ENCODE measurements at places on chromosomes 5 and 9.

- no peak for DNase-seq
Measured at GRCh38 chr5:144522698-144523097, 352.0 kb downstream of the KCTD16 start.

DNA sequence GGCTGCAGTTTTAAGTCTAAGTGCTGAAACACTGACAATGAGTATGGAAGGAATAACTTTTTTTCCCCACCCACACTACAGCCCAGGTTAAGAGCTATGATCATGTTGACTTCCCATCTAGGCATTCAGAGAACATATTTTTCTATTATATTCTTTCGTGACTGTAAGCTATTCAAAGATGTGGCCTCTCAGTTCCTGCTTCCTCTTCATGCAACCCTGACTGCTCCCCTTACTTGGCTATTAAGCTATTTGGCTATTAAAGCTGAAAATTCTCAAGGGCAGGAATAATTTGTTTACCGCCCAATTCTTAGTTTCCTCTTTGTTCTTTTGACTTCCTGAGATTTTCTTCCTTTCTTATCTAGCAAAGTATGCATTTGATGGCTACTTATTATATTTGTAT is 18.6 kb upstream of the ALDH1A1 start:
- DNase-seq: no peak

DNA sequence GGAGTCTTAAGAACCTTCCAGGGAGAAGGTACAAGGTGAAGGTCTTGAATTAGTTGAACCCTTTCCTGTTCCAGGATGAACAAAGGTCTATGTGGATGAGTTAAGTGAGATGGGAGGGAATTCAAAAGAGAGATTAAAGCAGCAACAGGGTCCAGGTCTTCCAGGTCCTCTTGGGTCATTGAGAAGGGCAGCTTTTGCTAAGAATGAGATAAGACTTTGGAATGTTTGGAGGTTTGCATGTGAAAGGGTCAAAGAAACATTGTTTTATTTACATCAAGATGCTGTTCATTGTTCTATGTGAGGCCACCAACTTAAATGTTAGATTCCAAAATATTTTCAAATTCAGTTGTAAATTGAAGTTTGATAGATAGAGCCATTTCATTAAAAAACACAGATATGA is 463.9 kb downstream of the ANXA1 start:
- DNase-seq: no peak

- no peak for DNase-seq
Measured at GRCh38 chr9:81599837-81600236, 89.5 kb downstream of the TLE1 start.

DNA sequence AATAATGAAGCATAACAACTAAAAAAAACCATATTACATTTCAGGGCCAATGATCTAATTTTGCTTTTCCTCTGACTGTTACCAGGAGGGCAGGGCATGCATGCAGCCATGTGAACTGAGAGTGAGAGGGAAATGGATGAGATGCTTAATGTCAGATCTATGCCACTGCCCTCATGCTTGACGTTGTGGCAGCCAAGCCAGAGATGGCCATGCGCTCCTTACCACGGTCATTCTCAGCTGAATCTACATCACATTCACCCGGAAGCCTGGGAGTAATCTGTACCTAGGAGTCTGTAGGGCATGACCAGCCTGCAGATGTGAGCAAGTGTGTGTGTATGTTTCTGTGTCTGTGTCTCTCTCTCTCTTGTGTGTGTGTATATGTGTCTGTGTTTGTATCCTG is 183.7 kb downstream of the KDM4C start:
- no peak for DNase-seq

GRCh38 chr5:93331863-93332262 is 249.2 kb downstream of the NR2F1-AS1 start:
- no peak for DNase-seq

GRCh38 chr9:137077758-137078693 is 709 bp downstream of the UAP1L1 start:
- DNase-seq: peak; percentile 42

- DNase-seq: no peak
Measured at GRCh38 chr9:102225841-102226441, 487.5 kb upstream of the GRIN3A start.

GRCh38 chr9:122822056-122822455 is 6.3 kb downstream of the PDCL start:
- no peak for DNase-seq

GRCh38 chr9:2288309-2288708 is 273.2 kb downstream of the SMARCA2 start:
- no peak for DNase-seq

DNA sequence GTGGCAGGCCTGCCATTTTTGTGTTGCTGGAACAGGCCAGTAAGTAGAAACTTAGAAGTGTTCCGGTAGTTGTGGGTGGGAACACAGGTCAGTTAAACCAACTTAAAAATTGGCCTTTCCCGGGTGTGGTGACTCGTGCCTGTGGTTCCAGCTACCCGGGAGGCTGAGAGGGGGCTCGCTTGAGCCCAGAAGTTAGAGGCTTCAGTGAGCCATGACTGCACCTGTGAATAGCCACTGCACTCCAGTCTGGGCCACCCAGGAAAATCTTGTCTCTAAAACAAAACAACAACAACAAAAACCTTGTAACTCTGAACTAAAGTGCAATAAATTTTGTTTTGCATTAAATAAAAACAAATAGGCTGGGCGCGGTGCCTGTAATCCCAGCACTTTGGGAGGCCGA is 1.4 kb upstream of the NHP2 start:
- DNase-seq: peak; percentile 39

- DNase-seq: no peak
Measured at GRCh38 chr9:11335011-11335410, 722.2 kb upstream of the PTPRD start.

GRCh38 chr9:105281272-105281671 is 36.8 kb downstream of the SLC44A1 start:
- DNase-seq: no peak

DNA sequence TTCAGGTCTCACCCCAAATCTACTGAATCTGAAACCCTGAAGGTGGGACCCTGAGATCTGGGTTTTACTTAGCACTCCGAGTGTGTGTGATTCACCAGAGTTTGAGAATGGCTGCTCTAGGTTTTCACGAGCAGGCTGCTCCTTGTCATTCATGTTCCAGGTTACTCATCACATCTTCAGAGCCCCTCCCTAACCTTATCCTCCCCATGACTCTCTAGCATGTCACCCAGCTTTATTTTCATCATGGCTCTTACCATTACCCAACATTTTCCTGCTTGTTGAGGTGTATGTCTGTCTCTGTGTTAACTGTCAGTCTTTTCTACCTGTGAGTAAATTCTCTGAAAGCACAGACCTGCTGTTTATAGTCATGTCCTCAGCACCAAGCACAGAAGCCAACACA is 319.2 kb downstream of the NSG2 start:
- DNase-seq: no peak

- no peak for DNase-seq
Measured at GRCh38 chr5:14851597-14851996, 20.0 kb downstream of the ANKH start.

All from OCI-LY7 (cell line).